ENCODE measurements at places on chromosomes 12 and 14.

- no peak for DNase-seq
Observed at GRCh38 chr12:90404071-90404470, 550.9 kb downstream of the CCER1 start.

DNA sequence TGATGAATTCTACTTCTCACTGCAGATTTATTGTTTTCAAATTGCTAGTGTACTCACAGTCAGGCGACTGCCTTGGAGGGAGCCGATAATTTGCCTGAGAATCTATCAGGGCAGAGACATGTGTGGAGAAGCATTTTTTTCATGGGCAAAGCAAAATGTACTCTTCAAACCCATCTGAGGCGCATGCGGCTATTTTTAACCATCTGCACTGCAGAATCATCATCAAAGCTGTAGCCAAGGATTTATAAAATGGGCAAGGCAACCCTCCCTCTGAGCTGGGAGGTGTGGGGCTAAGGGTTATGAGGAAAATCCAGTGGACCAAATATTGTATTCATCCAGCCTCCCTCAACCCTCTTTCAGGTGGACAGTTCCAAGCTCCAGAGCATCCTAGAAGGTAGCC is 37.7 kb downstream of the BEST3 start:
- DNase-seq: no peak

GRCh38 chr12:122349078-122349477 is 73.4 kb downstream of the CLIP1 start:
- DNase-seq: no peak

GRCh38 chr12:74728006-74728405 is 190.4 kb downstream of the ATXN7L3B start:
- no peak for DNase-seq

DNA sequence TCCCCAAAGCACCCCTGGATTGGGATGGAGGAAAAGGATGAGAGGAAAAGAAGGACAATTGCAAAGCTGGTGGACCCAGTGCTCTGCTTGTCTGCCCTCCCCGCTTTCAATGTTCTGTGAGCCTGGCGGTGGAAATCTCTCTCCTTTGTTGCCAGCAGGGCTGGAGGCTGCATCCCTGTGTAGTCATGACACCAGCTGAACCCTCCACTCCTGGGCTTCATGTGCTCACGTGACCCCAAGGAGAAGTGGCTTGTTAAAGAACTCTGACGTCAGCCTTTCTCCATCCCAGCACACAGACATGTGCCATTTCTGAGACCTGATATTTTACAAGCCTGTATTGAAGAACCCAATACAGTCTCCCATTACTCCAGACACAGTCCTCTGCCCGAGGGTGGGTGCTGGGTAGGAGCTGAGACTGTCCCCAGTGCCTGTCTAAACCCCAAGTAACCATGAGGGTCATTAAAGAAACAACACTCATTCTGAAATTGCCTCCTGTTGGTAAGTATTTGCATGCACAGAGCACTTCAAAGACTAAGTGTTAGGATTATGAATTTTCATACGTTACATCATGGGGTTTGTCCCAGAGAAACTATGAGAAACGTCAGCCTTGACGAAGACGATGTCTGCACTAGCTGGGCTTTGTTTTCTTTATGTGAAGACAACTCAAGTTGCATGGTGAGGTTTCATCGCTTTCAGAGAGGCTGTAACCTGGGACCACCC is 21.7 kb downstream of the GALNT16 start:
- DNase-seq: no peak

- DNase-seq: no peak
Observed at GRCh38 chr12:52579468-52580465, 6.1 kb upstream of the KRT74 start.

GRCh38 chr14:39432619-39433451 is 602 bp upstream of the FBXO33 start:
- peak; percentile 87 for DNase-seq

DNA sequence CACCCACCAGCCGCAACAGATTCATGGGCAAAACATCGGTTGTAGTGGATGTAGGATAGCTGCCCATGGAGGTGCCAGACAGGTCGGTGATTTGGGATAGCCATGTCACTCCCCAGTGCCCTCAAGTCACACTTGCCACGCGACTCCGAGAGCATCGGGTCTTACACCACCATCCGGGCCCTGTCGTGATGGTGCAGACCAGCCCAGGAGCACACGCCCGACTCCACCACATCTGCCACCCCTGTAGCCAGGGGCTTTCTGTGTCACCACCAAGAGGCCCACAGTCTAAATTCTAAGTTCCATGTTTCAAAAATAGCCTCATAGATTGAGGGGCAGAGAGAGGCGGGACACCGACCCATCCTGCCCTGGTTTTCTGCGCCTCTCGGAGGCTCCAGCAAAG is 18.0 kb downstream of the FOXN4 start:
- DNase-seq: no peak

DNA sequence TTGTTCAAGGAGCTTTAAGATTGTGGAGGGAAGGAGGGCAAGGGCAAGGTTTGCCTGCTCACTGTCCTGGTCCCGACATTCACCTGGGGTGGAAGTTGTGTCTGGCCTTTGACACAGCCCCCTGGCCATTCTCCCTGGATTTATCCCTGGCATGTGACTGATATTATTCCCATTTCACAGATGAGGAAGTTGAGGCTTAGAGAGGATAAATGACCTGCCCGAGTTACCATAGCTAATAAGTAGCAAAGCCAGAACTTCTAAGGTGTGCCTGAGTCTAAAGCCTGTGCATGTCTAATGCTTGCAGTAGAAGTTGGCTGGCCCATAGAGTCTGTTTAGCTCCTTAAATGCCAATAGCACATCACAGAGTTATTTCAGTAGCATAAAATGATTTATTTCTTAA is 720 bp upstream of the FGF6 start:
- DNase-seq: no peak

DNA sequence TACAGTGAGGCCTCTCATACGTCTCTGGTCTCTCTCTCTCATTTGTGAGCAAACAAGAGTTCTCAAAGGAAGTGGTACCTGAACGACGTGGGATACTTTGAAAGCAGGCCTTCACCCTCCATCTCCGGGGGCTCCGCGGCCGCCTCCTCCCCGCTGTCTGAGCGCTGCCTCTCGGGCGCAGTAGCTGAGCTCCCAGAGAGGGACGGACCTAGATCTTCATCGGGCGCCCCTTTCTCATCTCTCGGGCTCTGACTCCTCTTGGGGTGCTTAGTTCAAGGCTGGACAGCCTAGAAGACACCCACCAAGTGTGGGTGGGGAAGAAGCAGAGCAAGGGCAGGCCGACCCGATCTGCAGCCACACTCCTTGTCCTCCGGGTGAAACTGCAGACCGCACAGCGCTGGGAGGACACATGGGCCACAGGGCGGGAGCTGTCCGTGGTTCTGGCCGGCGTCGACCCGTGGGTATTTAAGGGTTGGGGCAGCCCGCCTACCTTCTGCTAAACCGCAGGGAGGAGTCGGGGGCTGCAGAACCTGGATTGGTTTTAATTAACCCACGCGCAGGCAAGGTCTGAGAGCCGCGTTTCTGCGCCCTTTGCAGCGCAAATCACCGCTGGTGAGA is 92.7 kb downstream of the PAH start:
- DNase-seq: no peak

DNA sequence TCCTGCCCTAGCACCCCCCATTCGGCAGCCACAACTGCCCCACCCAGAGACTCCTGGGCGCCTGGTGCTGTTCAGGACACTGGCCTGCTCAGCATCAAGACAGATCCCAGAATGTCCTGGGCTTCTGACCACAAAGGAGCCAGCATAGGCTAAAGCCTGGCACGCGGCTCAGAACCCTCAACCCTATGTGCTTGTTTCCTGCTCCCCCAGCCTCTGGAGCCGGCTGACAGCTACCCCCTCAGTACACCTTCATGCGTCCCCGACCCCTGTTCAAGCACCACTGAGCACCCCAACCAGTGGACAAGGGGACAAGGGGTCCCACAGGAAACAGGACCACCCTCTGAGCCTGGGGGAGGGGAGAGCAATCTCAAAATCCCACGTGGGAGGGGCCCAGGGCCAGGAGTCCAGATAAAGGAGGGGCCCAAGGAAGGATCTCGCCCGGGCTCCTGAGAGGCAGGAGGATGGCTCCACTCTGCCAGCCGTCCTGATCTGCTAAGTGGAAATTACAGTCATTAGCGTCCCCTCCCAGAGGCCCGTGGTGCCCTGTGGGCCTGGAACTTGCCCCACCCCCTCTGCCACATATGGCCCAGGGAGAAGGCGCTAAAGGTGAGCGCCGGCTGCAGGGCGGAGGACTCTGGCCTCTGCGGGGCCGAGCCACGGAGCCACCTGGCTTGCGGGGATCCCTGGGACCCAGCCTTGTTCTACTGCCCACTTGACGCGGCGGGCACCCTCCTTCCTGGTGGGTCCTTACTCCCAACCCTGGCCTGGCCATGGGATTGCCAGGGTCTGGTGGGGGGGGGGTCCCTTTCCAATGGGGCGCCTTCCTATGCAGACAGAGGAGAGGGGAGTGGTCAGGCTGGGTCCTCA is 27.2 kb upstream of the GPR132 start:
- DNase-seq: no peak

GRCh38 chr14:94638339-94638738 is 26.1 kb downstream of the SERPINA3 start:
- DNase-seq: no peak

- no peak for DNase-seq
Observed at GRCh38 chr14:70005281-70005805, 126.1 kb downstream of the SMOC1 start.

- DNase-seq: no peak
Observed at GRCh38 chr14:78491048-78491447, 320.9 kb downstream of the NRXN3 start.

- no peak for DNase-seq
Observed at GRCh38 chr12:131619106-131619642, 91.7 kb upstream of the SFSWAP start.

DNA sequence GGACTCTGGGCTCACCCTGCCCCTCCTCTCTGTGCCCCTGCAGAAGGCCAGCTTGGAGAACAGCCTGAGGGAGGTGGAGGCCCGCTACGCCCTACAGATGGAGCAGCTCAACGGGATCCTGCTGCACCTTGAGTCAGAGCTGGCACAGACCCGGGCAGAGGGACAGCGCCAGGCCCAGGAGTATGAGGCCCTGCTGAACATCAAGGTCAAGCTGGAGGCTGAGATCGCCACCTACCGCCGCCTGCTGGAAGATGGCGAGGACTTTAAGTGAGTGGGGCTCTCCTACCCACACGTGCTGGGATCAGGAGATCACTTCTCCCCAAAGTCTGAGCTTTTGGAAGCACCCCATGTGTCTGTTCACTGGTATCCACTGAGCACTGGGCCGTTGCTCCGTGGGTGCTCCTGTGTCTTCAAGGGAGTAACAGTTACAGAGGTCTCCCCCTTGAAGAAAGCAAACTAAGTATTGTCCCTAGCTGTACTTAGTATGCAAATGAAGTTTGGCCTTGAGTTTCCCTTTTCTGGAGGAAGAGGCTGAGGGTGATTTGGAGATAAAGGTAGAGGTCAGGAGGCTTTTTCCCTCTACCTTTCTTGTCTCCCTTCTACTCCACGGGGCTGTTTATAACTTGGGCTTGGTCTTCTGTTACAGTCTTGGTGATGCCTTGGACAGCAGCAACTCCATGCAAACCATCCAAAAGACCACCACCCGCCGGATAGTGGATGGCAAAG is 3.3 kb downstream of the KRT18 start:
- DNase-seq: no peak

DNA sequence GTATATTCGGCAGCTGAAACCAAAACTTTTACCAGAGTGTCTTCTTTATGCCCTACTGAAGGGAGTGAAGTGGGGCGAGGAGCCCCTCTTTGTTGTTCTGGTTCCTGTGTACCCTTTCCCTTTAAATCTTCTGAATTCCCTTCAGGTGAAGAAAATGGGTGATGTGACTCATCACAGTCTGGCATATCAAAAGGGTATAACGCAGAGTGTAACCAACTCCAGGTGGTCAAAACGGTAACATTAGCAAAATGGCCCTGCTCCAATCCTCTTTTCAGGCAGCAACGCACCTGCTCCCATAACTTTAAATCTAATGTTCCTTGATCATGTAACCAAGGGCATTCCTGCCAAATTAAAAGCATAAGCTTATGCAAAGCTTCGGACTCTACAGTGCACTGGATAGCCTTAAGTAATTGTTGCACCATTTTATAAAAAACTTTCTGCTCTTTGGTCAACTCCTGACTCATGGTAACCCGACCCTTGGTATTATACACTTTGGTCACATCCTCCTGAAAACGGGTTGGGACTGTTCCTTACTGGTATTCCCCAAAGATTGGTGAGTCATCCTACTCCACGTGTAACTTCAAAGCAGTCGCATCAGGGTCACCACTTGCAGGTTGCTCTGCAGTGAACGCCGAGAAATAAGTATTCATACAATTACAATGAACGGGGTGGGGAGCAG is 83.1 kb downstream of the KCNMB4 start:
- peak; percentile 50 for DNase-seq

DNA sequence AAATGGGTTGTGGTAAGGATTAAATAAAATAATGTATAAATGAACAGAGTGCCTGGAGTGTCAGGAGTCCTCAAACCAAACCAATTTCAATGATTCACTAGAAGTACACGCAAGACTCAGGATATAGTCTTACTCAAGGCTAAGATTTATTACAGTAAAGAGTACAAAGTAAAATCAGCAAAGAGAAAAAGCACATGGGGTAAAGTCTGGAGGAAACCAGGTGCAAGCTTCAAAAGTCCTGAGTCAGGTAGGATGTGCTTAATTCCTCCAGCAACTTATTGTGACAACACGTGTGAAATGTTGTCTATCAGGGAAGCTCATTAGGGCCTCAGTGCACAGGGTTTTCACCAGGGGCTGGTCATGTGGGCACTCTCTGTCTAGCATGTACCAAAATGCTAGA is 105.8 kb upstream of the NAP1L1 start:
- DNase-seq: no peak

GRCh38 chr12:14367040-14367661 is 1.7 kb downstream of the ATF7IP start:
- DNase-seq: peak; percentile 80

DNA sequence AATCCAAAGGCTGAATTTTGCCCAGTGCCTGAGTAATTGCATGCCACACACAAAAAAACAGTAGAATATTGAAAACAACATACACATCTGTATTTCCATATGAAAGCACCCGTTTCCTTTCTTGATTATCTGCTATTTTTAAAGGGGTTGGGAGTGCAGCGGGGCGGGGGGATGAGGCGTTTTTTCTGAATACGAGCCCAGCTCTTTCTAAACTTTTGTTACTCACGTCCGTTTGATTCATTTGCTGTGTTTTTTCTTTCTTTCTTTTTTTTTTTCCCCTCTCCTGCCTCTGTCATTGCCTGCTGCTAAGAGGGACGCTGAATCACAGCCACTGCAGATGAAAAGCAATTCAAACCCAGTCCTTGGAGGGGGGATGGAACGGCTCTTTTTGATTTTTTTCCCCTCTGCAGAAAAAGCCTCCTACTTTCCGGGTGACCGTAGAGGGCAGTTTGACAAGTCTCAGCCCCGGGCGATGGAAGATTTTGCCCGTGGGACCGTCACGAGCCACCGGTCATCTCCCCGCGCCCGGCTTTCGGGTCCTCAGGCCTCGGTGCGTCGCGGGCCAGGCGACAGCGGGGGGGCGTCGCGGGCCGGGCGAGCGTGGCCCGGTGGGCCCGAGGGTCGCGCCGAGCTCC is 572 bp upstream of the RASSF8 start:
- no peak for DNase-seq
